SK-N-SH (cell line): ENCODE measurements at places on chromosomes 11 and 22. TPM values are rescaled to one million over a fixed set of nuclear protein-coding genes. Genes with fewer than 3 reads are reported as not detected.
A peak's percentile ranks its signal among the peaks of the same experiment; 100 is the strongest.

- no peaks in the 10 kb centered on the region for H3K27me3 ChIP-seq
- H3K36me3 ChIP-seq, result no peaks in the 10 kb centered on the region
- H3K4me3 ChIP-seq, result no peak overlapping the region
- no peaks in the 10 kb centered on the region for H3K4me1 ChIP-seq
Observed at GRCh38 chr11:69912161-69912910, 93.1 kb upstream of the FGF3 start.

- no peaks in the 10 kb centered on the region for H3K36me3 ChIP-seq
- peak; percentile 76 for DNase-seq
- H3K4me1 ChIP-seq, result no peaks in the 10 kb centered on the region
- no peak overlapping the region; the same call in 1 of the 2 replicates for H3K27ac ChIP-seq
- H3K4me3 ChIP-seq, result no peak overlapping the region
- no peaks in the 10 kb centered on the region for H3K27me3 ChIP-seq
Observed at GRCh38 chr11:131195661-131196517, 174.5 kb upstream of the NTM start.

GRCh38 chr11:61697078-61697502, 16.9 kb downstream of the DAGLA start:
- H3K27me3 ChIP-seq, result no peaks in the 10 kb centered on the region
- H3K4me1 ChIP-seq, result peaks cover 20% of the 10 kb centered on the region
- no peaks in the 10 kb centered on the region for H3K36me3 ChIP-seq
- DNase-seq, result no peak

GRCh38 chr22:42313804-42314581, 43.5 kb upstream of the TCF20 start:
- peak; percentile 77 for DNase-seq
- no peaks in the 10 kb centered on the region for H3K27me3 ChIP-seq

GRCh38 chr11:130477586-130478203, 29.2 kb downstream of the ADAMTS15 start:
- DNase-seq, result peak; percentile 3
- H3K4me3 ChIP-seq, result no peak overlapping the region
- H3K36me3 ChIP-seq, result no peaks in the 10 kb centered on the region; the same call in 1 of the 2 replicates
- no peaks in the 10 kb centered on the region for H3K27me3 ChIP-seq
- H3K27ac ChIP-seq, result no peak overlapping the region

- DNase-seq, result no peak
- no peaks in the 10 kb centered on the region for H3K4me1 ChIP-seq
- H3K27me3 ChIP-seq, result no peaks in the 10 kb centered on the region
- H3K4me3 ChIP-seq, result no peak overlapping the region
- H3K36me3 ChIP-seq, result peaks cover 65% of the 10 kb centered on the region
- H3K27ac ChIP-seq, result no peak overlapping the region
Observed at GRCh38 chr11:46663277-46663940, 37.0 kb downstream of the ARHGAP1 start.

- no peak for DNase-seq
- H3K4me3 ChIP-seq, result no peak overlapping the region
- H3K36me3 ChIP-seq, result peaks cover 5% of the 10 kb centered on the region
Observed at GRCh38 chr22:36364255-36365019, 23.3 kb downstream of the MYH9 start.

DNA sequence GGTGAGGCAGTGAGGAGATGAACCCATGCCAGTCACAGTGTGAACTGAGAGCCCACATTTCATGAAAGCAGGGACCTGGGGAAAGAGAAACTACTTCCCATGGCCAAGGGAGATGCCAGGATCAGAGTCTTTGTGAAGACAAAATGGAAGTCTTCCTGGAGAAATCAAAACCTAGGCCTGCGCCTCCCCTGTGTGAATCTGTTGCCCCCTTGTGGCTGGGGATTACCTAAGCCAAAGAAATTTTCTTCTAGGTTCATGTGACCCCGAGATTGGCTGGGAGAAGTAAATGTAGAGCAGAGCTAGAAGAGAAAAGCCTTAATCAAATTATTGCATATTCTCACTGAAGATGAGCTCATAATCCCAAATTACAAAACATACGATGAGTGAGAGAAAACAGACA, 1075.3 kb downstream of the TBC1D22A start:
- no peaks in the 10 kb centered on the region for H3K27me3 ChIP-seq
- no peak overlapping the region for H3K27ac ChIP-seq
- peak; percentile 20 for DNase-seq
- H3K36me3 ChIP-seq, result no peaks in the 10 kb centered on the region

GRCh38 chr11:113282898-113283437, 31.4 kb upstream of the TTC12 start:
- no peaks in the 10 kb centered on the region for H3K27me3 ChIP-seq
- no peaks in the 10 kb centered on the region for H3K4me1 ChIP-seq
- H3K36me3 ChIP-seq, result no peaks in the 10 kb centered on the region
- H3K4me3 ChIP-seq, result no peak overlapping the region

DNA sequence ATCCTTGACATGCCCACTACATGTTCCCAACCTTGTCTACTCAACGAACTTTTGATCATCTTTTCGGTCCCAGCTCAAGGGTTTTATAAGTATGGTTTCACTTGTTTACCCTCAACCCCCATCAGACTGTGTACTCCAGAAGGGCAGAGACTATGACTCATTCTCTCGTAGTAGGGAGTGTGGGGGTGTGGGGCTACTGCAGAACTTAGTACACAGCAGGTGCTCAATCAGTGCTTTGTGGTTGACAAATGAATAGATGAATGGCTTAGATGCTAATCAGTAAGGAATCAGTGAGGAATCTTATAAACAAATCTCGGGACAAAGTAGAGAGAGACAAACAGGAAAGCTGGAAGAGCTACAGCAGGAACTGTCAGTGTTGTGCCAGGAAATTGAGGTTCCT, 151.7 kb upstream of the PLET1 start:
- no peaks in the 10 kb centered on the region; the same call in 1 of the 2 replicates for H3K27me3 ChIP-seq
- no peak for DNase-seq
- no peaks in the 10 kb centered on the region for H3K4me1 ChIP-seq
- no peaks in the 10 kb centered on the region for H3K36me3 ChIP-seq
- H3K4me3 ChIP-seq, result no peak overlapping the region

- peaks cover 14% of the 10 kb centered on the region; the same call in 1 of the 2 replicates for H3K27me3 ChIP-seq
- no peaks in the 10 kb centered on the region for H3K36me3 ChIP-seq
- H3K4me1 ChIP-seq, result no peaks in the 10 kb centered on the region; the same call in 1 of the 2 replicates
Observed at GRCh38 chr11:57874981-57875380, 113.4 kb downstream of the CTNND1 start.

The MYO18B gene
- polyA plus RNA-seq, result 0.05 and 0.10 TPM in 2 replicates

The LDLRAD3 gene
- polyA plus RNA-seq, result 10.6 and 11.0 TPM in 2 replicates

The BACE1-AS gene
- polyA plus RNA-seq, result 5.7 and 6.3 TPM in 2 replicates
